ENCODE measurements at places on chromosomes 4 and X.

DNA sequence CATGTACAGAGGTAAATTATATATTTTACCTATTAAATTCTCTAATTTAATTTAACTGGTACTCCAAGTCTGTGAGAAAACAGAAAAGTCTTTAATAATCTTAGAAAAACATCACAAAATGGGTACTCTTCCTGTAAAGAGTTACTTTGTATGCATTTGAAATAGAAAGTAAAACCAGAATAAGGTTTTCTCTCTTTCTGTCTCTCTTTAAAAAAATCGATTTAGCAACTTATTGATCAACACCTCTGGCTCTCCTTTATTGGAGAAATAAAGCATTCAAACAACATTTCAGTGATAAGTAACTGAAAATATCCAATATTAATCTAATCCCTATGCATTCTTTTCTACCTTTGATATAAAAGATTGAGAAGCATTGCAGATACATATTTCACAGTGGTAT is 27.4 kb downstream of the ATOH1 start:
- no peak for DNase-seq

DNA sequence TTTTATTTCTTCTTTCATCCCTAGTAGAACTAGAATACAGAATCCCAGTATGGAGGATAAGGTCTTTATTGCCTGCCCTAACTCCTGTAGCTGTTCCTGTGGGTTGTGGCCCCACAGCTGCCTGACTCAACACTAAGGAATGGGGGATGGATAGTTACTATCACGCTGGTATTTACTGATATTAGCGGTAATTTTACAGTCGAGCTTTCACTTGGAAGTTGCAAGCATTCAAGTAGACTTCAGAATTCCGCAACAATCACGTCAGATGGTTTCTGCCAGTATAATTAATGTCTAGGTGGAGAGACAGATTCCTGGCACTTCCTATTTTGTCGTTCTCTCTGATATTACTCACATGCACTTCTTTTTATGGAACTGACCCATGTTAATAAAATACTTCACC is 489.8 kb downstream of the PABPC4L start:
- no peak for DNase-seq

- DNase-seq: no peak
Measured at GRCh38 chrX:142186103-142186502, 19.0 kb downstream of the MAGEC2 start.

GRCh38 chr4:113109106-113109718 is 59.8 kb downstream of the ANK2 start:
- no peak for DNase-seq

GRCh38 chr4:163681208-163681821 is 186.8 kb downstream of the TMA16 start:
- peak; percentile 10 for DNase-seq

DNA sequence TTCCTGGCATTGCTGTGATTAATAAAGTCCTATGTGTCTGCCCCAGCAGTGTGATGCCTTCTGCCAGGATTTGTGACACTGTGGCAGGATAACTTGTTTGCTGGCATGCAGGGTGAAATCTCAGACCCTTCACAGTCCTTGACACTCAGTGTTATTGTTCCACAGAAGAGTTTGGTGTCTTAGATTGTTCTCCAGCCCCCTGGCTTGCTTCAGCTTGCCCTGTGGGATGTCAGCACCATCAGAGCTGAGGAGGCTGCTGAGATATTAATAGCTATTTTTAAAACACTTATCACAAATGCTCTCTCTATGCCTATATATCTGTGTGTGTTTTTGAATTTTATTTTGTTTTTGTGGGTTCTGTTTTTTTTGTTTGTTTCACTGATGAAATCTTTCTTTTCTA is 136.9 kb downstream of the TSPAN5 start:
- DNase-seq: no peak

DNA sequence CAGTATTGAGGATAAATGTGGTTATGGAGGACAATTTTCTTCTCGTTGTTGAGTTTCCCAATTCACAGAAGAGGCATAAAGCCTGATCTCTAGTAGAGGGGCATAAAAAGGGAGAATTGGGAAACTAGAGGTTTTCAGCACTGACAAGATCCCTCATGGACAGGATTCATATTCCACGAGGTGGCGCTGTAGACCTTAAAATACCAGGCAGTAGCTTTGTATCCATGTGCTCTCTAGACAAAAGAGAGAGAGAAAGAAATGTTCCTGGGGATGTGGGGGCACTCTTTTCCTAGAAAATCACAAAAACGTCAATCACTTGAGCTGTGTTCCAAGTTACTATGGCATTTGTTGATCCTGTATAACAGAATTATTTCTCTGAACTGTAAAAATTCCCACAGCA is 128.3 kb downstream of the MAGEE1 start:
- no peak for DNase-seq

- no peak for DNase-seq
Measured at GRCh38 chr4:1488831-1489638, 82.8 kb upstream of the NKX1-1 start.
